ENCODE measurements at places on chromosomes 2 and 18. TPM values are rescaled to one million over a fixed set of nuclear protein-coding genes. Genes with fewer than 3 reads are reported as not detected.

Gene FARSB
- 57.4 TPM for total RNA-seq

Gene TMEM131
- 41.7 TPM for total RNA-seq

DNA sequence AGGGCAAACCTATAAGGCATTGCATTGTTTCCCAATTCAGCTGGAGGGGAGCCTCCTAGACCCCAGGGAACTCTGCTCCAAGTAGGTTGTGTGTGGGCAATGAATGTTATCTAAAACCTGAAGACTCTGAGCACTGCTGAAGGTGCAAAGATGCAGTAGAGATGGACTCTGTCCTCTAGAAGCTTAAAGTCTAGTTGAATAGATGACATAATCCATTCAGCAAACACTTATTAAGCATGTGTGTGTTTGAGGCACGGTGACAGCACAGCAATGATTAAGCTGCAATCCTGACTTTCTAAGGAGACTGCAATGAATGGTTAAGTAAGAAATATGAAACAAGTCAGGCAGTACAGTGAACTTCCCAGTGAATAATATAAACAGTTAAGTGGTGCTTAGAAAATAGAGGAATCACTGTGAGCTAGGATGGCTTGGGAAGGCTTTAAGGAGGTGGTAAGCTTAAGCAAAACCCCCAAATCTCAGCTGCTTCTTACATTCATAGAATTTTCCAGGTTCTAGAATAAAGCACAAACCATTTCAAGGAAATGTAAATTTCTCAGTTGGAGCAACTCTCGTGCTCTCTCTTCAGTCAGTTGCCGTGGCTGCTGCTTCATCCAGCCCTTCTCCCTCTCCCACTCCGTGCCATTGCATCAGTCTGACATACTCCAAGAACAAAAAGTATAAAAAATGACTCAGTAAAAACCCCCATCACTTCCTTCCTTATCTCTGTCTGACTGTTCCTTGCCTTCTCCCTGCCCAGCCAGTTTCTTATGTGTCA lies 19.1 kb downstream of the MXD1 start:
- DNase-seq: no peak
- H3K27ac ChIP-seq: peak overlapping the region; percentile 0

- H3K36me3 ChIP-seq: no peaks in the 10 kb centered on the region
- DNase-seq: no peak
- no peaks in the 10 kb centered on the region for H3K27me3 ChIP-seq
Observed at GRCh38 chr2:138432971-138433370, 68.6 kb upstream of the SPOPL start.

- no peak overlapping the region for H3K4me3 ChIP-seq
- H3K4me1 ChIP-seq: no peaks in the 10 kb centered on the region
- no peaks in the 10 kb centered on the region for H3K27me3 ChIP-seq
- DNase-seq: no peak
Observed at GRCh38 chr2:145065342-145065741, 545.4 kb upstream of the ZEB2 start.

GRCh38 chr2:189933041-189933440 lies 129.5 kb downstream of the MSTN start:
- H3K27me3 ChIP-seq: peaks cover 6% of the 10 kb centered on the region
- H3K36me3 ChIP-seq: no peaks in the 10 kb centered on the region
- no peak overlapping the region for H3K4me3 ChIP-seq
- no peaks in the 10 kb centered on the region for H3K4me1 ChIP-seq
- H3K27ac ChIP-seq: no peak overlapping the region

DNA sequence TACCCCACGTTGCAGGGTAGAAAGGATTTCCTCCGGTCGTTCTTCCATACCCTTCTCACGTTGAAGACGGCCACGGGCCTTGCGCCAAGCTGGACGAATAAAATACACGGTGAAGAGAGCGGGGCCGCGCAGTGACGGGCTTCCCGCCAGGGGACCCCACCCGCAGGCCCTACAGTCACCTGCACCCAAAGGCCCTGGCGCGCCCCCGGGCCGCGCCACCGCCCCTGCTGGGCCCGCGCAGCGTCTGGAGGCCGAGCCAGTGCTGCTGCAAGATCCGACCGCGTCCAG lies 199 bp downstream of the FBXO15 start:
- H3K4me1 ChIP-seq: peaks cover 46% of the 10 kb centered on the region
- peaks cover 22% of the 10 kb centered on the region for H3K36me3 ChIP-seq
- DNase-seq: no peak
- peaks cover 5% of the 10 kb centered on the region for H3K27me3 ChIP-seq
- H3K27ac ChIP-seq: peak overlapping the region; percentile 97
